Umbilical cord (tissue), 2 donors: ENCODE measurements at places on chromosomes 1 and 21. TPM values are rescaled to one million over a fixed set of nuclear protein-coding genes. Genes with fewer than 3 reads are reported as not detected.
A peak's percentile ranks its signal among the peaks of the same experiment; 100 is the strongest.

DNA sequence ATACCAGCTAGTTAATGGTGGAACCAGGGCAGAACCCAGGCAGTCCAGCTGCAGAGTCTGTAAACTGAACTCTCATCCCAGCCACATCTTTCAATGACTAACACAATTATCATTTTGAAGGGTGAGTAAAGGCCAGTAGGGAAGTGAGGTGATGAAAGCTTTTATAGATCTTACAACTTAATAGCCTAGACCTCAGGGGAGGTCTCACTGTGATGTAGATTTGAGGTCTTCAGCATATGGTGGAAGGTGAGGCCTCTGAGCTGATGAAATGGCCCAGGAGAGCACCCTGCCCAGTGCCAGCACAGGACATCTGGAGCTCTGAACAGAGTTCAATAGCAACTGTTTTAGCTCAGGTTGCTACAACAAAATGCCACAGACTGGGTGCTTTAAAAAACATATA lies 44.8 kb upstream of the POU2F1 start:
- no peak for DNase-seq

The BTBD19 gene
- total RNA-seq, result 10.1 TPM

DNA sequence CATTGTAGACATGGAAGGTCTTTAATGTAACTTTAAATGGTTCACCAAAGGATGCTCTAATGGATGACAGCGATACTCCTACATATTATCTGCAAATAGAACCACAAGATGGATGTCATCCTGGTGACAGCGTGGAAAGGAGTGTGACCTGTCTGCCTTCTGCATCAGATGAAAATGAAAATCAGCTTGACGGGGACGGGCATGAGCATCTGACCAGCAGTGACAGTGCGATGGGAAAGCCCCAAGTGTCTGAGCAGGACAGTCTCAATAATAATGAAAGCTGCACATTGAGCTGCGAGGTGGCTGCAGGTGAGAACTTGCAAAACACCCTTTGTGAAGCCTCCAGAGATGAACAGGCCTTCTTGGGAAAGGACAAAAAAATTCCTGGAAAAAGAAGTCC lies 25.2 kb downstream of the CNST start:
- no peak for DNase-seq

DNA sequence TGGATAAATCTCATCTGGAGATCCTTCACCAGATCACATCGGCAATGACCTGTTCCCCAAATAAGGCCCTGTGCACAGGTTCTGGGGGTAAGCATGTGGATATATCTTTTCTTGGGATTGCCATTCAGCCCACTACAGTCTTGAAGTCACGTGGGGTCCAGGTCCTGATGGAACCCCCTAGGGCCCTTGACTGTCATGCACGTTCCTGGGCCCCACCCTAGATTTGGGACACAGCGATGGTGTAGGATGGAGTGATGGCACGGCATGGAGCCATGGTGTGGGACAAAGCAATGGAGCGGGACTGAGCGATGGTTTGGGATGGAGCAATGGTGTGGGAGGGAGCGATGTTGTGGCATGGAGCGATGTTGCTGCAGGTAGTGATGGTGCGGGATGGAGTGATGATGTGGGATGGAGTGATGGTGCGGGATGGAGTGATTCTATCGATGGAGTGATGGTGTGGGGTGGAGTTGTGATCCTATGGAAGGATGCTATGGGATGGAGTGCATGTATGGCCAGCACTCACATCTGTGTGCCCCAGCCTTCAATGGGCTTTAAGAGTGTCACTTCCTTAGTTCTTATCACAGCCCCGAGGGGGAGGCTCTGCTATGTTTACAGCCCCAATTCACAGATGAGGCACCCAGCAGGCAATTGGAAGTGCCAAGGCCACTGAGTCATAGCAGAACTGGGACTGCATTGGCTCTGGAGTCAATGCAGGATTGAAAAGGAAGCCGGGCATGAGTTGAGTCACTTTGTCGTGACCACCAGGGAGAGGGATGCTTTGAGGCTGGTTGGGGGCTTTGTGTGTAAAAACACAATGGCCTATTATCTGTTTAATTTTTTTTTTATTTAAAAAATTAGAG lies 97.0 kb upstream of the C1orf174 start:
- DNase-seq, result no peak

The ORC1 gene
- 0.48 TPM for total RNA-seq

- DNase-seq, result no peak
Measured at GRCh38 chr1:61282387-61282786, 200.0 kb downstream of the NFIA start.

The CRYAA gene
- not detected for total RNA-seq

- DNase-seq, result peak; percentile 99
Measured at GRCh38 chr1:223706077-223706973, 6.0 kb upstream of the CAPN2 start.

GRCh38 chr1:145878724-145879123 lies 6.9 kb downstream of the ANKRD35 start:
- no peak for DNase-seq

The LEFTY2 gene
- total RNA-seq, result 144 TPM

The FAAH gene
- 0.72 TPM for total RNA-seq

- DNase-seq, result no peak
Measured at GRCh38 chr1:160606611-160607010, 27.3 kb upstream of the CD84 start.

The TOMM40L gene
- 7.5 TPM for total RNA-seq

GRCh38 chr21:32590130-32590529 lies 4.8 kb upstream of the TCP10L start:
- no peak for DNase-seq

- no peak for DNase-seq
Measured at GRCh38 chr1:94917251-94917650, 9.7 kb downstream of the CNN3 start.

- no peak for DNase-seq
Measured at GRCh38 chr1:206715120-206715519, 30.4 kb downstream of the MAPKAPK2 start.

- peak; percentile 13 for DNase-seq
Measured at GRCh38 chr1:52569449-52570210, 16.7 kb upstream of the TUT4 start.

GRCh38 chr1:114342376-114342775 lies 168.6 kb downstream of the TRIM33 start:
- no peak for DNase-seq

DNA sequence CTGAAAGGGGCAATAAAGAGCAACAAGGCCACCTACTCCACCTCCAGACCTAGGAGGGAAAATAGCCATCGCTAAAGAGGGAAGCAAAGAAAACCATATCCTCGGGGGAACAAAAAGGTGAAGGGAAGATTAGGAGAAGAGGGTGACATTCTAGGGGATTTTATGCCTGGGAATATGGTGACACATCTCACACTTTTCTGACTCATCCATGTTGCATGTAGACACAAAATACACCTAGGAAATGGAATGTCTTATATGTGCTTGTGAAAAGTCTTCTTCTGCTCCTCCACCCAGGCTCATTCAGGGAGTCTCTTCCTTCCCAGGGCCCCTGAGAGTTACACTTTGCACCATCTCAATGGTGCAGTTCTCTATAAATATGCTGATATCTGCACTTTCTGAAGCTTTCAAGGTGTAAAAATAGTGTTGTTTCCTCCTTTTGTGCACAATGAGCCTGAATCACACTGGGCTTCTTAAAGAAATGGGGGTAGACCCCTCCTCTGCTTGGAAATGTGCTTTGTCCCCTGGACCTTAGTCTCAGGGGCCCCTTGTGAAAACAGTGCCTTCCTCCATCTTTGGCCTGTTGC lies 195.9 kb downstream of the CYYR1 start:
- DNase-seq, result no peak

The PYHIN1 gene
- 5.8 TPM for total RNA-seq

The INSRR gene
- not detected for total RNA-seq

DNA sequence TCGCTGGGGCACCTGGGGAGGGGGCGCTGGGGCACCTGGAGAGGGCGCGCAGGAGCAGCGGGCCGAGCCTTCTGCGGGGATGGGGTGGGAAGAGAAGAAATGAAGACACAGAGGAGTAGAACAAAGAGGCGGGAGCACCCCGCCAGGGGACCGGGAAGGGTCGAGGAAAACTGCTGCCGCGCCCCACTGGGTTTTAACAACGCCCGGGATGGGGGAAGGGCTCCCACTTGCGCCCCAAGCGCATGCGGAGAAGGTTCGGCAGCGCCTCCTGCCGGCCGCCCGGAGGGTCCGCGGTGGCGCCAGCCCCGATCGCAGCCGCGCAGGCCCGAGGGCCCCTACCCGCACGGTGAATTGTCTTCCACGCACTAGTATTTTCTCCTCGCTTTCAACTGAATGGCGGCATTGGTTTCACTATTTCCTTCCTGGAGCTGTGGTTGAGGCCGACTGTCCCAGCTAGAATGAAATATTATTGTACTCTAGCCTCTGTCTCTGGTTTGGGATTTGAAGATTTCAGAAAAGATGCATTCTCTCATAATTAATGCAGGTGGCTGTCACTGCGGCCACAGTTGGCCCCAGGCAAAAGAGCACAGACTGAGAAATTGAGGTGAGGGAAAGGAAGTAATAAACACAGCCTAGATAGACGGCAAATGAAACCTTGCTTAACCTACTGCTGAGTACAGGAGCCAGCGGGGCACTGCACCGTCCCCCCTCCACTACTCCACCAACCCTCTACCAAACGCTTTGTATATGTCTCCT lies 57.3 kb downstream of the MAB21L3 start:
- DNase-seq, result peak; percentile 80

DNA sequence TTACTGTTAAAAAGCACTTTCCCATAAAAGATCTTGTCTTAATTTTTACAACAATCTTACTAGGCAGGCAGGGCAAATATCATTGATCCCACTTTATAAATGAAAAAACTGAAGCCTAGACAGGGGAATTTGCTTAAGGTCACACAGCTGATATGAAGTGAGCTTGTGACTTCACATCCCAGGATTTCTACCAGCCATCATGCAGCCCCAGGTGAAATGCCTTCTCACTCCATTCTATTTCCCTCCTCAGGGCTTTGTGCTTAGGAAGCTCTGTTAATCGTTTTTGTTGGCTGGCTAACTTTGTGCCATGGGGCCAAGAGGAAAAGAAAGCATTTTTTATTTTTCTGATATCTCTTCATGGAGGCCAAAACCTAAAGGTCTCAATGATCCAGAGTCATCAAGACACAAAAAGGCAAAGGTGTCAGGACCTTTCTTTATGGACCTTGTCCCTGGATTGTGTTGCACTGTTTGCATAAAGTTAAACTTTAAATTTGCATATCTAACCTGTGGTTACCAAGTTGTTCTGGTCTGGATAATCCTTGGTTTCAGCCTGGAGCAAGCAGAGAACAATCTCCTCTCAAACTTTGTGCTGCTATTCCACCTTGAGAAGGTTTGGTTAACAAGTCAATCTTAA lies 44.8 kb upstream of the ZNF326 start:
- no peak for DNase-seq

DNA sequence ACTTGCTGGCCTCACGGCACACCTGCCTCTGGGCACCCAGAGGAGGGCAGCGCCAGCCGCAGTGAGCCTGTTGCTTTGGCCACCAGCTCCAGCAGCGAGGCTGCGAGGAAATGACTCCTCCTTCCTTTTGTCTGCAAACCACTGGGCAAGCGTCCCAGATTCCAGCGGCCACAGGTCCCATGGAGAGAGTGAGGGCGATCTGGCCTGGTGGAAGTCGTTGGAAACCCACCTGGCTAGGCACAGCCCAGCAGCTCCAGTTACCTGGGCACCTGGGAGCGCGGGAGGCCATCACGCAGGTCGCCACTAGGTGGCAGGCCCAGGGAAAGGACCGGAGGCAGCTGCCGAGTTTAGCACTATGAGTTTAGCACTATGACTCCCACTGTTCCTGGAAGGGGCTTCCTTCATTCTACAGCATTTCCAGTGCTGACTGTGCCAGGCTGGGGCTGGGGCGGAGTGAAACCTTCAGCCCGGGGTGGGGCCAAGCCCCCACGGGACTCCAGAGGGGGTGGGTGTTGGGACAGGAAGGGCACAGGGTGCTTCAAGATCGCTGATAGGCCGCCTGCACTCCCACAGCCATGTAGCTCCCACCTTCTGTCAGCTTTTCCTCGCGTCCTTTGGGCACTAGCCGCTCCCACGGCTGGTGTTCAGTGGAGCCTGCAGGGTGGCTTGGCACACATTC lies 1.1 kb upstream of the ESPN start:
- no peak for DNase-seq

DNA sequence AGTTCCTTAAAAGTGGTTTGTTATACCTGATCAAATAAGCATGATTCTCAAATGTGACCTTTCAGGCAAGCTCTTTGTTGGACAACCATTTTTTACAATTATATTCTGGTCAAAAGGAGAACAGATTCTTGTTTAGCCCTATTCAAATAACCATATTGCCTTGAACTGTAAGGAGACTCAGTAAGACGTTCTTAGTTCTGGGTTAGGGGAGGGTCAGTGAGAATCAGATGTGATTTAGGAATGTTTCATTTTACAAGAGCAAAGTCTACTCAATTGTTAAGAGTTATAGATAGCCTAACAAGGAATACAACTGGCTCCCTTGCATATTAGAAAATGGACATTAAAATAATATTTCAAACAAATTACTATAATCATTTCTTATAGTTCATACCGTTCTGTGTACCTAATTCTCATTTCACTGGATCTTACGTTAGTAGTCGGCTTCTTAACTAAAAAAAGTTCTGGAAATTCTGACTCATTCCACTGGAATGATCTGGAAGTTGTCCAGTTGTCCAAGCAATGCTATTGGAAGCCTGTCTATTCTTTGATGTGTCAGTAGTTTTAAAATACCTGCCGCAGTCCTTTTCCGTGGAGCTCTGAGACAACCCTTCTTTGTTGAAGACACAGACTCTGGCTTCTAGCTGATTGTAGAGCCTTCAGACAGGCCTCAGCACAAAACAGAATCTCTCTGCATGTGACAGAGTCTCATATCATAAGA lies 88.8 kb downstream of the MAST2 start:
- DNase-seq, result peak; percentile 76

- DNase-seq, result no peak
Measured at GRCh38 chr1:211231873-211232272, 27.3 kb upstream of the RCOR3 start.

The DNAI4 gene
- 38.5 TPM for total RNA-seq

The CD48 gene
- 12.5 TPM for total RNA-seq

DNA sequence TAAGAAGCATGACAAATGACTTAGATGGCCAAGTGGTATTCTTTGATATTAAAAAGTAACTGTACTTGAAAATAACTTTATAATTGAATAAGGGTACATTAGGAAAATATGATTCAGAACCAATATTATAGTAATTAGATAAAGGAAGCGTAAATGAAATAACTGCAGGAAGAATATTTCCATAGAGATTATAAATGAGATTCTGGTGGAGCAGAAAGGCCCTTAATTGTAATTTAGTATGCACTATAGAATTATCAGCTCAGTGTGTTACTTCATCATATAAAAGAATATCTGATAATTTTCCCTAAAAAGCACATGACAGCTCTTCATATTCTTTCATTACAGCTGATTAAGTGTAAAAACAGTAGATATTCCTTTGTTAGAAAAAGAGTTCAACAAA lies 171.7 kb downstream of the PIGK start:
- no peak for DNase-seq

The C1orf74 gene
- total RNA-seq, result 4.8 TPM

GRCh38 chr1:14524826-14525636 lies 73.5 kb upstream of the KAZN start:
- DNase-seq, result no peak

The IL19 gene
- total RNA-seq, result not detected

The CYP4A22 gene
- total RNA-seq, result not detected

GRCh38 chr1:183416850-183417771 lies 1.1 kb downstream of the NMNAT2 start:
- DNase-seq, result peak; percentile 63

The KCNH1 gene
- 1.2 TPM for total RNA-seq

- DNase-seq, result no peak
Measured at GRCh38 chr21:14206222-14206621, 4.5 kb downstream of the LIPI start.

The PLPPR4 gene
- total RNA-seq, result 9.9 TPM

- peak; percentile 76 for DNase-seq
Measured at GRCh38 chr1:84721152-84721551, 30.9 kb upstream of the SSX2IP start.

- no peak for DNase-seq
Measured at GRCh38 chr1:243848165-243848857, 1.7 kb downstream of the AKT3 start.
